ENCODE measurements at places on chromosomes 7 and 10.

GRCh38 chr7:4876586-4876985 lies 6.9 kb downstream of the RADIL start:
- DNase-seq = no peak

GRCh38 chr10:104258209-104258608 lies 3.5 kb downstream of the GSTO1 start:
- DNase-seq = no peak

- no peak for DNase-seq
These were observed 832 bp downstream of the PDLIM1 start for GRCh38 chr10:95289921-95290421.

GRCh38 chr10:101709359-101710058 lies 14.5 kb upstream of the FBXW4 start:
- no peak for DNase-seq

GRCh38 chr7:157789942-157790341 lies 453.1 kb downstream of the DNAJB6 start:
- no peak for DNase-seq

GRCh38 chr10:3805201-3805790 lies 20.3 kb upstream of the KLF6 start:
- peak; percentile 81 for DNase-seq

DNA sequence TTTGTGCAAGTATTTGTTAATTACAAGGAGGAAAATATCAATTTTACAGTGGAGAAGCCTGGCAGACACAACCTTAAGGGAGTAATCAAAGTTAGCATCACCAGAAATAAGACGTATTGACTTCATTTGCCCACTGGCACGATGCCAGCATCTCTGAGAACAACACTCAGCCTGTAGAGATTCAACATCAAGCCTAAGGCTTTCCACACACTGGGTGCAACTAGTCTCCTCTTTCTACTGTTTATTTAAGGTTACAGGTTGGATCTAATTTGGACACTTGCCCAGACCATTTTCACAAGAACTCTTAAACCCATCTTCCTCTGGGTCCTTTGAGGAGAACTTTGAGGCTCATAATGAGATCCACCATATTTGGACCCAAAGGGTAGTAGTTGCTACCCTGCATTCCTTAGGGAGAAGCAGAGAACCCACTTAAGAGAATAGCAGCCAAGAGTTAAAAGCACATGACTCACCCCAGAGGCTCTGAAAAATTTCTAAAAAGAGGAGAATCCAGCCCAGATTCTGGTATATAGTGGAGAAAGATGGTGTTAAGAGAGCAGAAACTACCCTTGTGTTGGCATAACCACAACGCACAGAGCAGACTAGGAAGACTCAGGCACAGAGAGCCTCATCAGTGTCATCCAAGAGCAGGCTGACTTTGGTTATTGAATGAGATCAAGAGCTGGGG lies 97.3 kb downstream of the CCDC71L start:
- DNase-seq = no peak
